ENCODE measurements at places on chromosomes 4 and X. TPM values are rescaled to one million over a fixed set of nuclear protein-coding genes. Genes with fewer than 3 reads are reported as not detected.

The CAPN6 gene
- total RNA-seq = not detected

DNA sequence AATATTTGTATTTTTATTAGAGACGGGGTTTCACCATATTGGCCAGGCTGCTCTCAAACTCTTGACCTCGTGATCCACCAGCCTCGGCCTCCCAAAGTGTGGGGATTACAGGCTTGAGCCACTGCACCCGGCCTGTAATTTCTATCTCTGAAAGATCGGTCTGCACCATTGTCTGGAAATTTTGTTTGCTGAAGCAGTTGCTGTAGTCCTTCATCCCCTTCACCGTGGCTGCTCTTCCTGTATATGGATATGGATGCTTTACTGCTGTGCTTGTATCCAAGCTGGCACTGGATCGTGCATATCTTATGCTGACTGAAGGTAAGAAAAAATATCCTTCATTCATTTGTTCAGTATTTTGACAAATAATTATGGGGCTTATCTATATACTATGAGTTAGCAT is 338.4 kb upstream of the GNPDA2 start:
- H3K36me3 ChIP-seq = no peaks in the 10 kb centered on the region
- no peaks in the 10 kb centered on the region for H3K27me3 ChIP-seq
- DNase-seq = no peak
- no peaks in the 10 kb centered on the region for H3K4me1 ChIP-seq

GRCh38 chr4:111230265-111230664 is 607.4 kb upstream of the PITX2 start:
- no peaks in the 10 kb centered on the region for H3K4me1 ChIP-seq
- DNase-seq = no peak
- no peaks in the 10 kb centered on the region for H3K36me3 ChIP-seq
- no peaks in the 10 kb centered on the region for H3K27me3 ChIP-seq
- no peak overlapping the region for H3K27ac ChIP-seq

The CHST7 gene
- total RNA-seq = 6.2 TPM

The PSAPL1 gene
- not detected for total RNA-seq

DNA sequence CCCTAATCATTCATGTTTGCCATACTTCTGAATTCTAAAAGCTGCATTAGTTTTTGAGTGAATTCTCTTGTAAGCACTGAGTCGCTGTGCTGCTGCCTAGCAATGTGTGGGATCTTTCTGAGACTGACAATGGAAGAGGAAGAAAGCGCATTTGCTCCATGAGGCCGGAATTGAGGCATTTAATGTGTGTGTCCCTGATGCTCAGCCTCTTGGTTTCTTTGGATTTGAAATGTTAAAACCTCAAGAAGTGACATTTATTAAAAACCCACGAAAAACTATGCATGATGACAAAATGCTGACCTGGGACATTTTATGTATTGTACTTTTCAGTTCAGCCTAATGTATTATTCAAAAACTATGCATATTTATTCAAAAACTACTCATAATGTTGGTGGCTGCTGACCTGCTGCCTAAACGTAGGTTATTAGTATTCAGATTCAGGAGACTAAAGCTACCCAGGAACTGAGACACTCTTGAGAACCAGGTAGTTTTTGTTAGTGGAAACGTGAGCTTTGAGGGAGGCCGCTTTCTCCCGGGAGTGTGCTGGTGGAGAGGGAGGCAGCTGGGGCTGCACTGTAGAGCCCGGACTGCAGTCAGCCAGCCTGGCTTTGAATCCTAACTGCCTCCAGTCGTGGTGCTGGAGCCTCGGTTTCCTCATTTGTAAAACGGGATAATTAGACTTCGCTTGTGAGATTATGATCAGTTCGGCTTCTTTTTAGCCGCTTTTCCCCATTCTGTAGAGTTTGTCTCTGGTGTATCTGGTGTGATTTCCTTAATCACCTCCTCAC is 11.3 kb downstream of the RGS12 start:
- H3K27me3 ChIP-seq = peaks cover 7% of the 10 kb centered on the region
- no peaks in the 10 kb centered on the region for H3K36me3 ChIP-seq
- no peak for DNase-seq
- no peak overlapping the region for H3K27ac ChIP-seq
- no peak overlapping the region for H3K4me3 ChIP-seq
- peaks cover 30% of the 10 kb centered on the region for H3K4me1 ChIP-seq

GRCh38 chrX:11254417-11255109 is 38.6 kb upstream of the AMELX start:
- H3K4me1 ChIP-seq = no peaks in the 10 kb centered on the region
- no peak overlapping the region for H3K4me3 ChIP-seq
- no peaks in the 10 kb centered on the region for H3K27me3 ChIP-seq
- no peak overlapping the region for H3K27ac ChIP-seq
- no peaks in the 10 kb centered on the region for H3K36me3 ChIP-seq

DNA sequence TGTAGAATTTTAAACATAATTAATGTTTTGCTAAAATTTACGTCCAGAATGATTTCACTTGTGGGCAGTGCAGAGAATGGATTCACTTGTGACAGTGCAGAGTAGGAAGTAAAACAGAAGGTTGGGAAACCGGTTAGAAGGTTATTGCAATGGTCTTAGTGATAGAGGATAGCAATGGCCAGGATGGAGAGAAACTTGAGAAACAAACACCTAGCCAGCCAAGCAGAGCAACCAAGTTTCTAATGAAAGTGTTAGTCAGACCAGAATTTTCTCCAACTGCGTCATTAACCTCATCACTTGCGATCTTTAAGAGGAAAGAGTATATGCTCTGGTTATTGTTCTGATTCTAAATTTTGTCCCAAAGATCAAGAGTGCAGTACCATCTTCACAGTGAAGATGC is 50.0 kb upstream of the TBC1D9 start:
- DNase-seq = no peak
- H3K36me3 ChIP-seq = no peaks in the 10 kb centered on the region

DNA sequence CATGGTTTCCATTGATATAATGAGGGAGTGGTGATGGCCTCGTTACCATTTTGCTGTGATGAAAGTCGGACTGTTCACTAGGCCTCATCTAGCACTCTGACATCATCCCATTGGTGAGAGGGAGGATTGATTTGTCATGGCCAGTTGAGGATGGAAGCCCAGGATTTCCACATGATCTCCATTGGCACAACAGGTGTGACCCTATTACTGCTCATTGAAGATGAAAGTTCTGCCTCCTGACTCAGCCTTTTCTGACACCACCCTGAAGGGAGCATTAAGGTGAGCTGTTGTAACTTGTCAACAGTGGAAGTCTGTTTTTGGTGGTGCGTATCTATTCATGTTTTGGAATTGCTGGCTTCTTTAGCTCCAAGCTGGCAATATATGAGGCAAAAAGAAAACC is 144.2 kb downstream of the PABPC4L start:
- no peaks in the 10 kb centered on the region for H3K4me1 ChIP-seq
- H3K36me3 ChIP-seq = no peaks in the 10 kb centered on the region
- H3K27me3 ChIP-seq = no peaks in the 10 kb centered on the region
- no peak overlapping the region for H3K27ac ChIP-seq
- H3K4me3 ChIP-seq = no peak overlapping the region

DNA sequence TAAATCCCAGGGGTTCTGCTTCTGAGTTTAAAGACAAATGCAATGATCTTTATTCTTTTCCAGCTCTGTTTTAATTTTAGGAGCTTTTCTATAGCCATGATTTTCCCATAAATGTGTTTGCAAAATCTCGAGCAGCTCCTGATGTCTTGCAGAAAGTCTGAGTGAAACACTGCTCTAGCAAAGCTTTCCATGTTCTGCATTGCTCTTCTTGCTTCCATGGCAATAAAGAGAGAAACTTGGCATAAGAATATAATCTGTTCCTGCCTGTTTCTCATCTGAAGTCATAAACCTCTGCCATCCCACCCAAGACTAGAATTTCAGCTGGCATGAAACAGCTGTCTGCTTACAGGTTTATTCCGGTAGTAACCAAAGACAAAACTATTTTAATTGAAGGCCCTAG is 254.5 kb downstream of the SPRY1 start:
- no peaks in the 10 kb centered on the region for H3K4me1 ChIP-seq

GRCh38 chr4:32226204-32226603 is 1506.0 kb downstream of the PCDH7 start:
- no peak for DNase-seq
- no peak overlapping the region for H3K4me3 ChIP-seq
- no peaks in the 10 kb centered on the region for H3K36me3 ChIP-seq
- no peaks in the 10 kb centered on the region for H3K27me3 ChIP-seq
- no peaks in the 10 kb centered on the region for H3K4me1 ChIP-seq
- no peak overlapping the region for H3K27ac ChIP-seq

The DDIT4L gene
- 0.76 TPM for total RNA-seq

Data from activated T-helper 1 cell treated with anti-CD3 and anti-CD28 coated beads, Interleukin-12 subunit alpha, Interleukin-12 subunit beta, Interleukin-2, Interleukin-4 antibody, amounts not matched to agents 30 ng/mL and 10 ng/mL and 1 ng/mL, durations not matched to agents 14 hours and 24 hours and 36 hours (primary cell).